A549 treated with dexamethasone at 1 μM for 4 hours (cell line): ENCODE measurements at places on chromosomes 6 and 20. TPM values are rescaled to one million over a fixed set of nuclear protein-coding genes. Genes with fewer than 3 reads are reported as not detected.

BMP5 gene
- total RNA-seq: 0.01 to 0.04 TPM in 2 of 5 replicates, not detected in the others

GTF3C6 gene
- 98.9 to 115 TPM (median 104 TPM) in 5 replicates for total RNA-seq

VWA7 gene
- total RNA-seq: 0.94 to 1.9 TPM (median 1.7 TPM) in 5 replicates

VNN1 gene
- 0.03 to 0.05 TPM (median 0.04 TPM) in 4 of 5 replicates, not detected in the other for total RNA-seq

OR2W1 gene
- total RNA-seq: not detected in 5 replicates

PRDM13 gene
- total RNA-seq: 0.71 to 1.1 TPM (median 1.0 TPM) in 5 replicates

KCNQ2 gene
- 0.61 to 0.74 TPM (median 0.63 TPM) in 5 replicates for total RNA-seq

GLP1R gene
- total RNA-seq: not detected in 5 replicates

PI3 gene
- 1.9 to 4.3 TPM (median 2.3 TPM) in 5 replicates for total RNA-seq

CCR6 gene
- 0.07 TPM in 1 of 5 replicates, not detected in the others for total RNA-seq

ENPP3 gene
- 0.18 TPM in 1 of 5 replicates, not detected in the others for total RNA-seq

DYNLT2 gene
- total RNA-seq: 0.43 to 0.62 TPM (median 0.56 TPM) in 5 replicates

OR12D3 gene
- not detected in 5 replicates for total RNA-seq

RAB44 gene
- 0.04 to 0.05 TPM (median 0.04 TPM) in 5 replicates for total RNA-seq
